ENCODE measurements at places on chromosomes 1 and 21.

GRCh38 chr1:37073854-37074379 is 39.6 kb upstream of the GRIK3 start:
- no peak for DNase-seq

DNA sequence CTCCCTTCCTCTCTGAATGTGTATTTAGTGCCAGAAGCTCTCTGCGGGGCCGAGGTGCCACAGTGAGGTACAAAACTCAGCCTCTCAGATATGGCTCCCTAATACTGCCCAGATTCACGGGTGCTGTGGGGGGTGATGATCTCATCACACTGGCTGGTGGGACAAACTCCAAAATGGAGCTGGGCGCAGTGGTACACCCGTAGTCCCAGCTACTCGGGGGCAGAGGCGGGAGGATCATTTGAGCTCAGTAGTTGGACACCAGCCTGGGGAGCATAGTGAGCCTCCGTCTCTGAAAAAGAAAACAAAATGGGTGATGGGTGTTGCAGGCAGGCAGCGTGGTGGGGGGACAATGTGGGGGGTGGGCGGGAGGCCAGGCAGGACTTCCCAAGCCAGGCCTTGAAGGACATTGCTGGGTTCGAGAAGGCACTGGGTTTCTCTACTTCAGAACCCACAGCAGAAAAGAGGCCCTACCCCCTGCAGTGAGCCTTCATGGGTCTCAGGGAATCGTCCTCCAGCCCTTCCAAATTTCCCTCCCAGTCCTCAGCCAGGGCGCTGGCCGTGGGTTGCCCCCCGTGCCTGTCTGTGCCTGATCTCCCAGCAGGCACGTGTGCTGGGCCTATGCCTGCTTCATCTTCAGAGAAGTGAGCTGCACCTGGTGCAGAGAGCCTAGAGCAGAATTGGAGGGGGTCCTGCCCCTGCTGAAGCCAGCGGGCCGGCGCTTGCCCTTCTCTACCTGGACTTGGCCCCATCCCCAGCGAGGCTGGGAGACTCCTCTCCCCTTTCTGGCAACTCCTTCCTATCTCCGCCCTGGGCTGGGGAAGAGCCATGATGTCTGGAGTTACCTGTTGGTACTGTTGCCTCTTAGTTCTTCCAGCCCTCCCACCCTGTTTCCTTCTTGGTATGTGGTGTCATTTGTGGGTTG is 14.0 kb downstream of the H6PD start:
- DNase-seq: no peak

DNA sequence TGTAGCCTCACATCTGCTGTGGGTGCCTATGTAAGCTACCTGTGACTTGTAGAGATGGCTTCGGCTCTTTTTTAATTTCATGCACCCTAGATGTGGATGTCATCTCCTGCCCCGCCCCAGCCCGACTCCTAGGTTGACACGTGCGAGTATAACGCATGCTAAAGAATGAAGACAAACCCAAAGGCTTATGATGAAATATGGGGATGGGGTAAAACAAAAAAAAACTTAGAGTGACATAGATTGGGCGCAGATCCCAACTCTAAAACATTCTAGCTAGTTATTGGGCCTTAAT is 613 bp upstream of the ERO1B start:
- no peak for DNase-seq

DNA sequence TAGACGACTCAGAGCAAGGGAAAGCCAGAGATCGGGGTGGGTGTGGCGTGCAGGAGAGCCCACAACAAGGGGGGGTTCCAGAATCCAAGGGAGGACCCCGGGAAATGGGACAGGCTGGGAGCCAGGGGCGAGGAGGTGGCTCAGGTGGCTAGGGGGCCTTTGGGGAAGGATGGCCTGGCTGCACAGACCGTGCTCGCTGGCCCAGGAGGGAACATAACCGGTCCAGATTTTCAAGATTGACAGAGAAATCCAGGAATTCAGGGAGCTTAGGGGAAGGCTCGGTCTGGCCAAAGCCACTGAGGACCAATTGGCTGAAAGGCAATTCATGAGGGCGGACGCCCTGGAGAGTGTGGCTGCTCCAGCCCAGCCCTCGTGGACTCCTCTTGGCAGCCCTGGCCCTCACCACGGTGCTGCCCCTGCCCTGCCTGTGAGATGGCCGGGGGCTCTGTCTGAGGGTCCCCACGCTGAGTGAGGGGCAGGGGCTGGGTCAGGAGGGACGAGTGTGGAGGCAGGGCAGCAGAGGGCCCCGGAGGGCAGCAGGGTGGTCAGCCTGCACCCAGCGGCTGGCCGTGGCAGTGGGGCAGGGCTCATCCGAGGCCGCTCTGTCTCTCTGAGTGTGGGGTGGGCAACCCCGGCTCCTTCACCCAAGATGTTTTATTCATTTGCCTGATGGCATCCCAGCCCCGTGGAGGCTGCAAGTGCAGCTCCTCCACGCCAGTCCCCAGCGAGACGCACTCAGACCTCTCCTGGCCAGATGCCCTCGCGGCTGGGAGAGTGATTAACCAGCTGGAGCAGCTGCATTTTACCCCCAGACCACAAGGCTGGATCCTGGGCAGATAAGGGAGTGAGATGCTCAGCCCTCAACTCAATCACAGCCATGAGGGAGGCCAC is 5.6 kb upstream of the LRRC3 start:
- DNase-seq: no peak

- no peak for DNase-seq
Measured at GRCh38 chr1:233759665-233760064, 144.8 kb upstream of the SLC35F3 start.

DNA sequence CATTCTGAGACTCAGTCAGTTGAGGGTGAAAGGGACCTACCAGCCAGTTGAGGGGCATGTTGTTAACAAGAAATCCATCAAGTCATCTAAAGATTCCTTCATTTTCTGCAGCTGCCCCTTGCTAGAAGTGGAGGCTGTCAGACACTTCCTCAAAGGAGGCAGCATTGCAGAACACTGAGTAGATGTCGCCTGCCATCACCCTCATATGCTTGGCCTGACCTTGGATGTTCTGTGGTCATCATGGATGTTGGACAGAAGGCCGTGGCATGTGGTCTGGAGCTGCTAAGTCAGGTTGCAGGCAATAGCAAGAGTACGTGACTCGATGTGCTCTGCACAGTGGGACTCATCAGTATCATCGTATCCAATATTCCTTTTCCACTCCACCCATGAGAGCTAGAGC is 70.6 kb downstream of the GATAD2B start:
- DNase-seq: no peak

DNA sequence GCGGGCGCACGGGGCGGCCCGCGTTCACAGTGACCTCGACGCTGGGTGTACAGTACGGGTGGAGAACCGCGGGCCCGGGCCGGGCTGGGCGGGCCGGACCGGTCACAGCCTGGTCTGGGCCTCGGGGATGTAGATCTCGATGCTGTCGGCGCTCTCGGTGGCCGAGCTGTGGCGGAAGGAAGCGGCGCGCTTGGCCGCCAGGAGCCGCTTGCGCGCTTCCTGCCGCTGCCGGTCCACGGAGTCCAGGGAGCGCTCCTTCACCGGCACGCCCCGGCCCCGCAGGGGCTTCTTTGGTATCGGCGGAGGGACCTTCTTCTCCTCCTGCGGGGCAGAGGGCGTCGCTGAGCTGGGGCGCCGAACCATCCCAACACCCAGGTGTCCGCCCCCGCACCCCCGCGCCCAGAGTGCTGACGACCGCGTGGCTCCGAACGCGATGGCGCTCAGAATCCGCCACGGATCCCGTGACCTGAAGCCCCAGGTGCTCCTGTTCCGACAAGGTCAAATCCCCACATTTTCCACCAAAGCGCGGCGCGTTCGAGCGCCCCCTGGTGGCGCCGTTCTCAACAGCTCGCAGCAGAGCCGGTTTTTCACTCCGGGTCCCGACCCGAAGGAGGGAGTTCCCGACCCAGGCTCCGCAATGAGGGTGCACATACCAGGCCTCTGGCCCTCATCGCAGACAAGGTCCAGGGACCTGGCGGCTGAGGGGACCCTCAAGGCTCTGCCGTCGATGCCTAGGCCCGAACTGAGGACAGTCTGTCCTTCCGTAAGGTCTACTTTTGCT is 6.6 kb upstream of the SMIM12 start:
- peak; percentile 87 for DNase-seq

DNA sequence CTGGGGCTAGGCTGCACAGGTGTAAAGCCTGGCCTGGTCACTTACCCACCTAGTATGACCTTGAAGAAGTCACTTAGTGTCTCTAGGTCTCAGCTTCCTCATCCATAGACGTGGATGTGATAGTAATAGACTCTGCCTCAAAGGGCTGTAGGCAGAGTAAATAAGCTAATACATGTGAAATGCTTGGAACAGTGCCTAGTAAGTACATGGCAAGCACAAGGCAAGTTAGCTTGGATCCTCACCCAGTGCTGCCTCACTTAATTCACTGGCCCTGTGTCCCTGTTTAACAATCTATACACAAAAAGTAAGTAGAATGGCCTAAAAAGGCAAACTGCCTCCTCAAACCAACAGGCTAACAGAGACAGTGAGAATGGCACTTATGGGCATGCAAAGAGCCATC is 167.8 kb downstream of the PIGK start:
- no peak for DNase-seq

DNA sequence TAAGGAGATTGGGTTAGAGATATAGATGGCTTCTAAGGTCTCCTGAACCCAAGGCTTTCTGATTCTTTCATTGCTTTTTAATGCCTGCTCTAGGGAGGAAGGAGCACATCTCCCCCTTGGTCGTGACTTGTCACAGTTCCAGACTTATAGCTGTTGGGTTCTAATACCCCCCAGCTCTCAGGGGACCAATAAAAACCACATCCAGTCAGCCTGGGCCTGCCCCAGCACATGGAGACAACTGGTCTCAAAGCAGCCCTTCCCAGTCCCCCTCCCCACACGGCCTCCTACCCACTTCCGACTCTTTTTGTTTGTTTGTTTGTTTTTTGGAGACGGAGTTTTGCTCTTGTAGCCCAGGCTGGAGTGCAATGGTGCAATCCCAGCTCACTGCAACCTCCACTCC is 23.3 kb downstream of the QSOX1 start:
- no peak for DNase-seq

GRCh38 chr1:69914976-69915765 is 290.2 kb downstream of the LRRC40 start:
- no peak for DNase-seq

DNA sequence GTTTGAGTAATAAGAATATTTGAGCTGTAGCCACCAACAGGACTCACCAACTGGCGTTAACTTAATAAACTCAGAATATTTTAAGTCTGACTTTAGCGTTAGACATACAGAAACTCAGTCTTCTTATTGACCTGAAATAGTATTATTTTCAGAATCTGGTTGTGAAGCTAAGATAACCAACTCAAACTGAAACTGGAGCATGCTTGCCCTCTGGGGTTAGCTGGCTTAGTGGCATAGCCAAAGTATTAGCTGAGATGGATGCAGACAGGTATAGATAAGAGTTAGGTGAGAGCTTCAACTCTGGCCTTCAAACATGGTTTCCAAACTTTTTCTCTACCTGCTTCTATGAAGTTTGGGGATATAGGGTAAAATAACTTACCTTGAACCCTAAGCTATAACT is 40.5 kb downstream of the AMY1C start:
- no peak for DNase-seq

DNA sequence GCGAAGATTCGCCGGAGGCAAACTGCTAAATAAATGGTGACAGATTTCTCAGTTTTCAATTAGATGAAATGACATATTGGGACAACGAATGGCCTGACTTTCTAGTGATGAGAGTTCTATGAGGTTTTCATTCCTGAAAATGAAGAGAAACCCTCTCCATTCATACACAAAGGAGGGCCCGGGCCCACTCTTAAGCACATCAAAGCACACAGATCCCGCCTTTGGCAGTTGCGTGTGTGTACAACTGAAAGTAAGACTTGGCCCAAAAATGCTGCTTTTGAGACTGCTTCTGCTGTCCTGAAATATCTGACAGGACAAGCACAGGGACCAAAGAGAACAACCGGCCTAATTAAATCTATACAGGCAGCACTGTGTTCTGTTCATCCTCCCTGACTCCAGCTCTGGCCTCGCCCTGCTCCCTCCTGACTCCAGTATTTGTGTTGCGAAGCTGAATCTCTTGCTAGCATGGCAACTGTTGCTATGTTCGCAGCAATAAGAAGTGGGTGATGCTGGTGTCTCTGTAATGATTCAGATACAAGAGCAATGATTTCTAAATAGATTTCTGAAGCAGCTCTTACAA is 7.4 kb downstream of the LRRC53 start:
- no peak for DNase-seq

GRCh38 chr1:186210258-186210657 is 164.8 kb downstream of the TPR start:
- no peak for DNase-seq

DNA sequence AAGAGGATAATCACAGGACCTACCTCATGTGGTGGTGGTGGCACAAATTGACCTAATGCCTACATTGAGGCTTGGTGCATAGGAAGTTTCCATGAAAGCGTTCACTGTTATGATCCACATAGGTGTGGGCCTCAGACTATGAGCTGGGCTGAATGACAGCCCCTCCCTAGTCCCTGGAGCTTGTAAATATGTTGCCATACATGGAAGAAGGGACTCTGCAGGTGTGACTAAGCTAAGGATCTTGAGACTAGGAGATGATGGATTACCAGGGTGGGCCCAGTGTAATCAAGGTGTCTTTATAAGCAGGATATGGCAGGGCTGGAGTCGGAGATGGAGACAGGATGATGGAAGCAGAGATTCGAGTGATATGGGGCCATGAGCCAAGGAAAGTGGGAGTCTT is 31.0 kb upstream of the KCNE1 start:
- DNase-seq: no peak

DNA sequence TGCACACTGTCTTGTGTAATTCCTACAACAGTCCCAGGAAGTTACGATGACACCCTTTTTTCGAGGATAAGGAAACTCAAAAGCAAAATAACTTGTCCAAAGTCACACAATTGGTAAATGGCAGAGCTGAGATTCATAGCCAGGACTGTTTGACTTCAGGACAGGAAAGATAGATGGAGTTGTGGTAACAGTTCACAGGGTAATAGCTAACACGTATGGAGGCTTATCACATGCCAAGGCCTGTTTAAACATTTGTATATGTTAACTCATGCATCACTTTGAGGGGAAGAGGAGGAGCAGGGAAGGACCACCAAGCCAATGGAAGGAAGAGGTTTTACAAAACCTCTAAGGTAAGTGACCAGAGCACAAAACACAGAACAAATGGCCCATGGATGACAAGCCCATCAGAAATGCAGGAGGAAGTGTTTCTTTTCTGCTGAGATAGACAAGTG is 2.8 kb downstream of the DHCR24 start:
- no peak for DNase-seq

- DNase-seq: no peak
Measured at GRCh38 chr1:87388411-87388810, 59.7 kb downstream of the LMO4 start.

- DNase-seq: no peak
Measured at GRCh38 chr1:62784509-62785365, 805 bp downstream of the ATG4C start.

GRCh38 chr1:45084562-45084961 is 72.5 kb downstream of the UROD start:
- no peak for DNase-seq
